ENCODE measurements at places on chromosomes 1 and 21.

GRCh38 chr1:35532497-35533223 lies 24.5 kb downstream of the KIAA0319L start:
- DNase-seq: no peak

DNA sequence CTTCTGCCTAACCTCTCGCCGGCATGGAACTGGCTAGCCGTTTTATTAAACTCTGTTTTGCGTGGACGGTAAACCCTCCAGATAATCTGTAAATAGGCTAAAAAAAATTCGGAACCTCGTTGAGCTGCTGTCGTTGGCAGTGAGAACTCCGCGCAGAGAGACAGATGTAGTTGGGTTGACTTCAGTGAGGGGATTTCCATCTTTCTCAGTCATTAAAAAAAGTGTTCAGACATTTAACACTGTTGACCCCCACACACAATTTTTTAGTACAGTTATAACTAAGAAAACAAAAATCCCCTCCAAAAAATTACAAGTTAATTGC lies 464 bp downstream of the PARK7 start:
- DNase-seq: no peak

- no peak for DNase-seq
Observed at GRCh38 chr1:107777664-107778047, 187.3 kb downstream of the VAV3 start.

- peak; percentile 79 for DNase-seq
Observed at GRCh38 chr1:180926164-180926981, 13.7 kb downstream of the KIAA1614 start.

- DNase-seq: peak; percentile 2
Observed at GRCh38 chr1:168320800-168321450, 40.2 kb downstream of the TBX19 start.

DNA sequence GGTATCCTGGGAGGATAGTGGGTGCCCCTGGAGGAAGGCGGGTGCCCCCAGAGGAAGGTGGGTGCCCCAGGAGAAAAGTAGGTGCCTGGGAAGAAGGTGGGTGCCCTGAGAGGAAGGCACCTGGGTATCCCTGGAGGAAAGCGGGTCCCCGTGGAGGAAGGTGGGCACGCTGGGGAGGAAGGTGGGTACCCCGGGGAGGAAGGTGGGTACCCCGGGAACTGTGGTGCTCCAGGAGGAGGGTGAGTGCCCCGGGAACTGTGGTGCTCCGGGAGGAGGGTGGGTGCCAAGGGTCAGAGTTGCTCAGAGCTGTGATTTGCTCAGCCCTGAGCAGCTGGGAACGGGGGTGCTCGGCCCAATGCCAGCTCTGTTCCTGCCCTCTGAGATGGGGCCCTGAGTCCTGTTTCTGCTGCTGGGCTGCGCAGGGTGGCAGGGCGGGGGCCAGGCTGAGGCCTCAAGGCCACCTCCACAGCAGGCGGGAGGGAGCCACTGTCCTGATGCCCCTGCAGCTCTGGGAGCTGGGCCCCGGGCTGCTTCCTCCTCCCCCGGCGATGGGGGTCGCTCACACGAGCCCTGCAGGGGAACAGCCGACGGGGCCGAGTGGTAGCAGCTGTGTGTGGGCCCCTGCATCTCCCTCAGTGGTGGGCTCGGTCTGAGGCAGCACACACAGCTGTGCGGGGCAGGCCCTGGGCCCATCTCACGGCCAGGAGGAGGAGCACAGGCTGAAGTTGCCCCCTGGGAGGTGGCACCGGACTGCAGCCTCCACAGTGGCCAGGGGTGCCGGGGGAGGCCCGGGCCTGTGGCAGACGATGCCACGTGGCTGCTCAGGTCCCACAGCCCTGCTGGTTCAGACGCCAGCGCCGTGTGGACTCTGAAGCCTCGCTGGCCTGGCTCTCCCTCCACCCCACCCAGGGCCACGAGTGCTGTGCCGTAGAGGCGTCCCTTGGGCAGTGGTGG lies 57.4 kb downstream of the SLX9 start:
- no peak for DNase-seq

- no peak for DNase-seq
Observed at GRCh38 chr1:54611621-54612020, 11.7 kb downstream of the FAM151A start.

DNA sequence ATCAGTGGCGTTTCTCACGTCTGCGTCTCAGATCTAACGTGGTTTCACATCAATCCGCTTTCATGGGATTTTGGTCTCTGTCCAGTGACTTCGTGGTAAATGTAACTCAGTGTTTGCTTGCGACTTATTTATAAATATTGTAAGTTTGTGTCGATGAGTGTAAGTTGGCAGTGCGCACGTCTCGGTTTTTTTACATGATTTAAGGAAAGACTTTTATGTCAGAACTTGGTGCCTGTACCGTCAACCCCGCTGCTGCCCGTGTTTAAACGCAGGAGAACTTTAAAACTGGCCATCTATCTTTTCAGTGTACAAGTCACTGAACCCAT lies 1.5 kb downstream of the B3GALT6 start:
- DNase-seq: no peak

DNA sequence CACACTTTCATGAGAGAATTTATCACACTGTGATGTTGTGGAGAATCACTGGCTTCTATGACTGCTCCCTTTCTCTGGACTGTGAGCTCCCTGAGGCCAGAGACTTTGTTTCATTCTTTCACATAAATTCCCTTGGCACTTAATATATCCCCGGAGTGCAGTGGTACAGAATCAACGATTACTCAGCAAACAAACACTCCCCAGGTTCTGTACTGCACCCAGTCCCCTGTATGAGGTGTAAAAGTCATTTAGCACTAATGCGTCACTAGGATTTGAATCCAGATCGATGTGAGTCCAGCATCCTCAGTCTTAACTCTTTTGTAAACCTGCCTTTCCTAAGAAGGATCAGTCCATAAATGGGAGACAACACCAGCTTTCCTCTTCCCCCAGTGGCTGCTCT lies 6.8 kb upstream of the UTP25 start:
- DNase-seq: no peak

- no peak for DNase-seq
Observed at GRCh38 chr1:41640756-41641474, 156.4 kb upstream of the EDN2 start.

GRCh38 chr1:27804791-27805190 lies 25.8 kb upstream of the PPP1R8 start:
- DNase-seq: no peak

GRCh38 chr1:84174051-84174556 lies 30.0 kb downstream of the PRKACB start:
- DNase-seq: no peak

- no peak for DNase-seq
Observed at GRCh38 chr1:82019508-82019907, 218.8 kb downstream of the ADGRL2 start.

DNA sequence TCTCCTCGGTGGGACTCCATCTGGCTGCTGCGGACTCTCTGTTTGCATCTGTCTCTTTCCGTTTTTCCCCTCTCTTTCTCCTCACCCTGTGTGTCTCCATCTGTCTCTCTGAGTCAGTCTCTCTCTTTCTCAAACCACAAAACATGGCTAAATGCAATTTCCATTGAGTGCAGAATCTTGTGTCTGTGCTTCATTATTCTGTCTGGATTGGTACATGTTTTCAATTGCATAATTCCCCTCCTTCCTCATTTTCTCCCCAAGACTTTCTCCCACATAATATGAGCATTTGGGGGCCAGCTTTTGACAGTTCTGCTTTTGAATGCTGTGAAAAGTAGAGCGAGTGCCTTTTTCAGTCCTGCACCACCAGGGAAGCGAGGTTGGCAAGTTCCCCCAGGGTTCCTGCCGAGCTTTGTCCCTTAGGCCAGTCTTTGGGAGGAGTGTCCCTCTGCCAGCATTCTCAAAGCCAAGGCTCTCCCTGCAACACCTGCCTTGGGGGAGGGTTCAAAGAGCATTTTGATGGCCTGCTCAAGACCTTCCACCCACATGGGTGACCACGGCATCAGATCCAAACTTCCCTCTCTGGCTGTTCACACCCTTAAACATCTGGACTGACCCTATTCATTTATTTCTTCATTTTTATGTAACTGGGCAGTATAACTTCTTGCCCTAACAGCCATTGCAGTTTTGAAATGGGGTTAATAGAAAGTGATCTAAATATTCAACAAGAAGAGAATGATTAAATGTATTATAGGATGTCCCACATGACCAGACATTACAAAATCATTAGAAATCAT lies 32.8 kb upstream of the SCMH1 start:
- no peak for DNase-seq

DNA sequence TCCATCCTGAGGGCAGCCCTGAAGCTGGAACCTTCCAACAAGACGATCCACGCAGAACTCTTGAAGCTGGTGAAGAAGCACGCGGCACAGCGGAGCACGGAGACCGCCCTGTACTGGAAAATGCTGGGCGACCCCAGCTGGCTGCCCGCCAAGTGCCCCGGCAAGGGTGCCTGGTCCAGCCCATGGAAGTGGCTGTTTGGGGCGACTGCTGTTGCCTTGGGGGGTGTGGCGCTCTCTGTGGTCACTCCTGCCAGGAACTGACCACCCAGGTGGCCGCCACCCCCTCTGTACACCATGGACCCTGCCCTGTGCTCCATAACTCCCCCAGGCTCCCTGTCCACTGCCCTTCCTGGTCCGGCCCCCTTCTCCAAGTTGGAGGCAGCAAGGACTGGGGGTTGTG lies 90.8 kb downstream of the PPP1R12B start:
- DNase-seq: no peak

DNA sequence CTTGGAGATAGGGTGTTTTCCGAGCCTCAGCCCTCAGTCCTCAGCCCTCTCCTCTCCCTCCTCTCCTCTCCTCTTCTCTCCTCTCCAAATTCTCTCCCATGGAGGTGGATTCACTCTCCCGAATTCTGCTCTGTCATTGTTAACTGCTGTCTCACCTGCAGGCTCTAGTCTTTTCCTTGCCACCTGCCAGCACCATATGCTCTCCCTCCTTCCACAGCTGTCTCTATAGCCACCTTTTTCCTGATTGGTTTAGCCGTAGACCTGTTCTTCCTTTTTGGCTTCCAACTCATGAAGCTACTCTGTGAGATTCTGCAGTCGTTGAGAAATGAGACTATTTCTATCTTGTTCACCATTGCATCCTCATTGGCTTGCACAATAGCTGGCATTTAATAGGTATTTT lies 19.7 kb downstream of the COG2 start:
- DNase-seq: no peak

DNA sequence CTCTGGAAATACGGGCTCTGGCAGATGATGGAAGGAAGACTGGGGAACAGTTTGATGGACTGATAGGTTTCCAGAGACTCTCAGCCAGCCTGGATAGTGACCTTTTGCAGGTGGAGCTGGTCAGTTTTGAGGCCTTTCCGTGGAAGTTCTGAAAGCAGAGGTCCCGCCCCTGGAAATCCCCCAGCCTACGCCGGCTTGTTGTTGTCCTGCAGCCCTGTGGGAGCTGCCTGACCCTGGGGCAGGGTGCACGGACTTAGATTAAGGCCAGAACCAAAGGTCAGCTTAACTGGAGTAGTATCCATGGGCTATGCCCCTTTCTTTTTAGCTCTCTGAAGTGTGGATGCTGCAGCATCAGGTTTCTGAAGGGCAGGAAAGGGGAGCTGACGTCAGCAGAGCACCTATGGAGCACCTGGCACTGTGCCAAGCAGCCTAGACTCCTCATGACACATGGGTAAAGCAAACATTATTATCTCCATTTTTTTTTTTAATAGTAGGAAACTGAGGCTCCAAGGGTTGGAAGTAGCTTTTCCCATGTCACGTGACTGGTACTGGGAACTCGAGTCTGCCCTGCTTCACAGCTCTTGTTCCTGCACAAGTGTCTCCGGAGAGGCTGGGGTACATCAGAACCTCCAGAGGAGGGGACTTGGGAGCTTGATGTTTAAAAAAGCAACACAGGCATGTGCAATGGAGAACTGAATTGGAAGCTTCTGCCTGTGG lies 38.5 kb downstream of the IER5 start:
- DNase-seq: no peak

DNA sequence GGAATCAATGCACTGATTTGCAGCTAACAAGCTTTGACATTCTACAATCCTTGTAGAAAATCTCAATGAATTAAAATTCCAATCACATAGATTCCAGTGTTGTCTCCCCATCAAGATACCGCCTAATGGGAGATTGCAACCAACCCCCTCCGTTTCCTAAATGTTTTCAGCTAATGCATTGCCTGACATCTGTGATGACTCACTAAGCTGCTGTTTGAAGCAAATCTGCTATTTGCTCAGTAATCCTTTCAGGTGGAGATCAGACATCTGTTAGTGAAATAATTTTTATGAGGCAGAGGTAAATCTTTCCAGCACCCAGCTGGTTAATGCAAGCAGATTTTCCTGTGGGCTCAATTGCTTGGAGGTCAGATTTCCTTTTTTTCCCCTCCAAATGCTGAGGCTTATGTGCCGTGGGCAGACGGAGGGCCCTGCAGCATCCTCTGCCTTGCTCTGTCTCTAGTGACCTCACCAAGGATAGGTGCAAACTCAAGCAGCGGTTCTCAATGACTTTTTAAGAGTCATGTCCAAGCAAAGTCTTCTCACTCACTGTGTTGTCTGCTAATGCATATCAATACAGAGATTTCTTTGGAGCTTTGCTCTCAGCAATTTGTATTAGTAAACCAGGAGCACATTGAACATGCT lies 91.1 kb upstream of the RAB3GAP2 start:
- no peak for DNase-seq

DNA sequence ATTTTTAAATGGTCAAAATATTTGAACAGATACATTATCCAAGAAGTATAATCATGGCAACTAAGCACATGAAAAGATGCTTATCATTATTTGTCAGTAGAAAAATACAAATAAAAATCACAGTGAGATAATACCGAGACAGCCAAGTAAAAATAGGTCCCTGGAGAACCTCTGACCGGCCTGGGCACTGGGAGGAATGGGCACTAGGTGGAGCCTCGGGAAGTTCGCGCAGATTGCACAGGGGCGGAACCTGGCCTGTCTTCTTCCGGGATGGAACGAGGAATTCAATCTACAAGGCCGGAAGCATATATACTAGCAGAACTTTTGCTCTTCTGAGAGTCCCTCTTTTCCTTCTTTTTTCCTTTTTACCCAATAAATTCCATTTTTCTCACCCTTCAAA lies 148.5 kb upstream of the CHRM3 start:
- DNase-seq: no peak
